ENCODE measurements at places on chromosomes 4 and X.

GRCh38 chr4:17577665-17578481, 875 bp downstream of the LAP3 start:
- DNase-seq: no peak

GRCh38 chr4:53937327-53937726, 127.1 kb downstream of the CHIC2 start:
- no peak for DNase-seq

GRCh38 chr4:26048950-26049349, 134.9 kb downstream of the SMIM20 start:
- no peak for DNase-seq

DNA sequence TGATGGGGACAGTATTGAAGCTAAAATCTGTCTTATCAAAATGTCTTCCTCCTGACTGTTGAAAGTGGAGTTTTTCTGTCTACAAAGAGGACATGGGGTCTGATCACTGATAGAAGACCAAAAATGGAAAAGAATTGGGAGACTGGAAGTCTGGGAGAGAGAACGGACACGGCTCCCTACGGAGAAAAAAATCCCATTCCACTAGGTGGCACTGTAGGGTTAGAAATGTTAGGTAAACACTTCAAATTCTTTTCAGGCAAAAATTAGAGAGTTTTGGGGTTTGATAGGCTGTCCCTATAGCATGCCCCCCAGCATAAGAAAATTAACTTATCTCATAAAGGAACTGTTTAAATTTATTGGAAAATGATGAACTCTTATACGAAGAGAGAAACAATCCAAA, 200.5 kb downstream of the FAM133A start:
- DNase-seq: no peak

DNA sequence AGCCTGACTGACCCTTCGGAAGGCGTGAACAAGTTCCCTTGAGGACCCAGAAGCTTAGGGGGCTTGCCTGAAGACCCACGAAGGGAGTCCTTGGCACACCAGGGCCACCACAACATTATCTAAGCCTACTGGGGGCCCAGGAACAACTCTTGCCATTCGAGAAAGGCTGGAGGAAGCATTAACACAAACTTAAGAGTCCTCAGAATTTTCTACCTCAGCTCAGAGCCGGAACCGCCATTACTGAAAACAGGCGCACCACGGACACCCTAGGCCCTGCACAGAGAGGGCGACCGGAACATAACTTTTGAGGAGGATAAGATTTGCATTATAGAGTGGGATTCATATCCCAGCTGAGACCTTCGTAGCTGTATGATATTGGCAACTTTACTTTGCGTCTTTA, 229.1 kb downstream of the ADAM29 start:
- no peak for DNase-seq

DNA sequence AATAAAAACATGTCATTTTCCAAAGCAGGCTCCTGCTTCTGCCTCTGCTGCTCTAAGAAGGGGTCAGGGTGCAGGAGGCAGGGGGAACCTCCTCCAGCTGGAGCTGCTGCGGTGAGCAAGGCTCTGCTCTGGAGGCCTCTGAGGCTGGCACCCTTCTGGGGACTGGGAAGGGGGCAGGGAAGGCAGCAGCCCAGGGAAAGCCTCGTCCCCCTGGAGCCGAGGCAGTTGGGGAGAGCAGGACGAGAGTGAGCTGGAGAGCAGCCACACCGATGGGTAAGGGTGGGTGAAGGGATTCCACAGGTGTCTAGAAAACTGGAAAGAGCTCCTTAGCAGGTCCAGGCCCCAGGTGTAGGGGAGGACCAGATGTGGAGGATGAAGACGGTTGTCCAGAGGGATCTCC, 2.0 kb upstream of the CTAG2 start:
- no peak for DNase-seq

GRCh38 chrX:106300239-106300638, 132.1 kb downstream of the PWWP3B start:
- DNase-seq: no peak

- DNase-seq: no peak
Measured at GRCh38 chr4:37631551-37631950, 54.6 kb downstream of the RELL1 start.
